ENCODE measurements at places on chromosomes 7 and 10.

- no peak for DNase-seq
These were observed 119.0 kb downstream of the SEC23IP start for GRCh38 chr10:120011359-120012130.

GRCh38 chr10:120456626-120457430 lies at the start of gene PLPP4:
Gene PLPP4 (plus strand): TSS chr10:120457227. CDS start chr10:120457306, 79 bp downstream.
- DNase-seq, result no peak

- DNase-seq, result no peak
These were observed 365.7 kb upstream of the SEMA3C start for GRCh38 chr7:81284576-81284975.

- no peak for DNase-seq
These were observed 14.5 kb downstream of the OR9A2 start for GRCh38 chr7:143012409-143012808.

- DNase-seq, result no peak
These were observed 713 bp downstream of the IMMP2L start for GRCh38 chr7:111561654-111561903.

- DNase-seq, result no peak
These were observed 82.4 kb downstream of the KIAA1549 start for GRCh38 chr7:138898802-138899201.

GRCh38 chr10:6400331-6400730 lies 179.7 kb downstream of the PRKCQ start:
- DNase-seq, result no peak

All from stimulated activated CD4-positive, alpha-beta T cell treated with anti-CD3 and anti-CD28 coated beads, Interleukin-2, amount 100 ng/mL, for 4 hours (primary cell).